Ascending aorta (tissue), 2 donors: ENCODE measurements at places on chromosomes 4 and X.
A peak's percentile ranks its signal among the peaks of the same experiment; 100 is the strongest.

GRCh38 chrX:155997436-155997835 is at the start of gene IL9R:
TSS of gene IL9R (plus strand) at chrX:155997696. CDS start at chrX:155997760, 64 bp downstream.
- no peak within 1 kb of the TSS for H3K4me3 ChIP-seq
- H3K36me3 ChIP-seq, result no peaks in the 10 kb centered on the region
- peak; percentile 40 for DNase-seq

DNA sequence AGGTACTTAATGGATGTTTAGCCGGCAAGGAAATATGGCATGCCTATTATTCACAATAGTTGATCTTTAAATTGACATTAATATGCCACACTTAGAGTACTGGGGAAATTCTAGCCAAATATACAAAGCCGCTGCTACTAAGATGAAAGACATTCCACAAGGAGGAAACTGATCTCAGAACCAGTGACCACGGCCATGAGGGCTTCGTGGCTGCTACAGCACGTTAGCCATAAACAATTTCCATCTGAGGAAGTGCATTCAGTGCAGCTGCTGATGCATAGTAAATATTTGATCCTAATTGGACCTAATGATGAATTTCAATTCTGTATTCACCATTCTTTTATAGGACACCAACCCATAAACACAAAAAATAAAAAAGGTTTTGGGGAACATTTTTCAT is 59.1 kb downstream of the SORBS2 start:
- no peaks in the 10 kb centered on the region for H3K27me3 ChIP-seq
- no peak overlapping the region for H3K27ac ChIP-seq
- H3K4me1 ChIP-seq, result no peaks in the 10 kb centered on the region
- H3K4me3 ChIP-seq, result no peak overlapping the region
- no peaks in the 10 kb centered on the region for H3K36me3 ChIP-seq

DNA sequence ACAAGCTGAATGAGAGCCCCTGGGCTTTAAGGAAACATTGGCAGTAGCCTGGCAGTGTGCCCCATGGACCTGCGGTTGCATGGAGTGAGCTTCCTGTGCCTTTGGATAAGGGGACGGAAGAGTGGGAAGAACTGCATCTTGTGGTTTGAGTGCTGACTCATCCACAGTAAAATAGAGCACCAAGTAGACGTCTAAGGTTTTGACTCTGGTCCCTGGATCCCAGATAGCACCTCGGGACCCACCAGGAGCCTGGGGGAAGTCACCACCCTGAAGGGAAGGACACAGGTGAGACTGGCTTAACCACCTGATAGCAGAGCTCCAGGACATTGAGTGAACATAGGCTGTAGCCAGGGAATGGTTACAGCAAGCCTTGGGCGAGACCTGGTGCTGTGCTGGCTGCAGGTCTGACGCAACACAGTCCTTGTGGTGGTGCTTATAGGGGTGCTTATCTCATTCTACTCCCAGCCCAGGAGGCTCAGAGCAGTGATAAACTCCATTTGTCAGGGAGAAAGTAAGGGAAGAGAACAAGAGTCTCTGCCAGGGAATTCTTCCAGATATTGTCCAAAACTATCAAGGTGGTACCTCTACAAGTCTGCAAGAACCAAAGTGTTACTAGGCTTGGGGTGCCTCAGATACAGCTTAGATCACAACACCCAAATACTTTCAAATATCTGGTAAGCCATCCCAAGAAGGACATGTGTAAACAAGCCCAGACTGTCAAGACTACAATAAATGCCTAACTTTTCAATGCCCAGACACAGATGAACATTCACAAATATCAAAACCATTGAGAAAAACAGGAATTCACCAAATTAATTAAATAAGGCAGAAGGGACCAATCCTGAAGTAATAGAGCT is 123.6 kb upstream of the TET2 start:
- no peaks in the 10 kb centered on the region for H3K4me1 ChIP-seq
- no peaks in the 10 kb centered on the region for H3K27me3 ChIP-seq
- no peak for DNase-seq
- no peaks in the 10 kb centered on the region for H3K36me3 ChIP-seq
- H3K27ac ChIP-seq, result no peak overlapping the region

DNA sequence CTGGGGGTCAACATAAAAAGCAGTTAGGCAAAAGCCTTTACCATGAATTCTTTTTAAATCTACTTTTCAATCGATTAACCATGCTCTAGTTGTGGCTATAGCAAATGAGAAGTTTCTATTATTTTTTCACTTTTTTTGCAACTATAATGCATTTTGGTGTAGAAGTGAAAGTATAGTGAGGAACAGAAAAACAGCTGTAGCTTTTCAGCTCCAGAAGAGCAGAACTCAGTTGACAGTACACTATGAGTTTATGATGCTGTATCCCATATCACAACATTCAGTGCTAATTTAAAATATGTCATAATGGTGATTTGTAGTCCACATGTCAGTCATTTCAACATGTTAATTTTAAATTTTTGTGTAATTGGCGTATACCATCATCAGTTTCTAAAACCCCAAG is 8.7 kb upstream of the MUC7 start:
- no peaks in the 10 kb centered on the region for H3K4me1 ChIP-seq
- H3K4me3 ChIP-seq, result no peak overlapping the region
- H3K27ac ChIP-seq, result no peak overlapping the region
- H3K36me3 ChIP-seq, result no peaks in the 10 kb centered on the region
- DNase-seq, result no peak

DNA sequence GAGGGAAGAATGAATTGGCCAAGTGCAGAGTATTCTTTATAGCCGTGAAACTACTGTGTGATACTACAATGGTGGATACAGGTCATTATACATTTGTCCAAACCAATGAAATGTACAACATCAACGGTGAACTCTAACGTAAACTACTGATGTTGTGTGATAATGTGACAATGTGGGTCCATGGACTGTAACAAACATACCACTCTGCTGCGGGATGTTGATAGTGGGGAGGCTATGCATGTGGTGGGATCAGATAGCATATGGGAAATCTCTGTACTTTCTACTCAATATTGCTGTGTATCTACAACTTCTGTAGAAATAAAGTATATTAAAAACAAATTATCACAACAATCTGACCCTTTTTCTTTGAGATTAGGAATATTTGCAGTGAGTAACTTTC is 101.1 kb downstream of the TEX13C start:
- no peaks in the 10 kb centered on the region for H3K36me3 ChIP-seq
- no peak overlapping the region for H3K4me3 ChIP-seq
- no peaks in the 10 kb centered on the region for H3K27me3 ChIP-seq

DNA sequence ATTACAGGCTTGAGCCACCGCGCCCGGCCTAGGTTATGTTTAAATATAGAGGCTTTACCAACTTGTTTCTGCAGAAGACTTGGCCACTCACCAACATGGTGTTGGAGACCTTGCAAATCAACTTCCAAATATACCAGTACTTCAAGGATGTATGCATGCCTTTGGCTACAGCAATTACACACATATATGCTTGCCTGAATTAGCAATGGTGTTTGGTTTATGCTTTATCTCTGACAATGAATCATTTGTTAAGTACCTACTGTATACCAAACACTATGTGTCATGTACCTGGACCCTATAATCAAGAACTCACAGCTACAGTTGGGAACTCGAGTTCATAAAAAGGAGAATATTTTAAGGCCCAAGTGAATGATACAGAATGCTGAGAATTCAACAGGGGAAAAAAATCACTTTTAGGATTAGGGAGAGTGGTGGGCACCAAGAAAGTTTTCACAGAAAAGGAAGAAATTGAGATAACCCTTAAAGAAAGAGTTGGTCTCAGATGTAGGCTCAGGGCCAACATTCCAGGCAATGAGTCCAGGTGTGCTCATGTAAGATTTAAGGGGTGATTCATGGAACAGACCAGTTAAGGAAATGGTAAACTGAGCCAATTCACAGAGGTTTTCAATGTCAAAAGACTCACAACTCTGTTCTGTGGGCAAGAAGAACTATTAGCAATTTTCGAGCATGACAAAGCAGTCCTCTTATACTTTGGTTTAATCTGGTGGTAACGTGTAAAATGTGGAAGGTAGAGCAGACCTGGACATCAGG is 98.9 kb downstream of the BCOR start:
- DNase-seq, result no peak
- H3K27me3 ChIP-seq, result no peaks in the 10 kb centered on the region
- H3K36me3 ChIP-seq, result no peaks in the 10 kb centered on the region
- H3K27ac ChIP-seq, result no peak overlapping the region
- no peaks in the 10 kb centered on the region for H3K4me1 ChIP-seq
- no peak overlapping the region for H3K4me3 ChIP-seq
